ENCODE measurements at places on chromosomes 12 and 14. TPM values are rescaled to one million over a fixed set of nuclear protein-coding genes. Genes with fewer than 3 reads are reported as not detected.

RNASE12 gene
- total RNA-seq, result not detected

RALGAPA1 gene
- total RNA-seq, result 18.6 TPM

INHBE gene
- total RNA-seq, result 0.81 TPM

KRT84 gene
- not detected for total RNA-seq

SLC5A8 gene
- total RNA-seq, result not detected

LIN7A gene
- total RNA-seq, result not detected

SIRT4 gene
- total RNA-seq, result 3.7 TPM

OR6C76 gene
- total RNA-seq, result not detected

ITGA5 gene
- total RNA-seq, result 17.9 TPM

MGAT2 gene
- 20.7 TPM for total RNA-seq

SLC24A4 gene
- not detected for total RNA-seq

SYNE2 gene
- 22.1 TPM for total RNA-seq

DNA sequence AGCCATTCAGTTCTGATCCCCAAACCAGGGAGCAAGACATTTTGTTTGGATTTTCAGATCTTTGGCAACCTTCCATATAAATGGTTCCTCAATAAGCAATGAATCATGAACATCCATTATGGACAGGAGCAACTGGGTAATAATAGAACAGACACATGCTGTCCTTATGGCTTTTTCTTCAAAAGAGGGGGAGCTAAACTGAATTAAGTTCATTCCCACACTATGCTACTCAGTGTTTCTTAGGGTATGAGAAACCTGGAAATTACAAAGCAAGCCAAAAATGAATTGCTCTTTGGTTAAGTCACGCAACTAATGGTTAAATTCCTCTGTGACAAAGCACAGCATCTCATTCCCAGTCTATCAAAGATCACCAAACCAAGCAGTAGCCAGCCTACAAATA, 51.0 kb downstream of the PTGER2 start:
- no peaks in the 10 kb centered on the region for H3K36me3 ChIP-seq
- H3K27ac ChIP-seq, result no peak overlapping the region
- peaks cover 2% of the 10 kb centered on the region for H3K4me1 ChIP-seq
- no peaks in the 10 kb centered on the region for H3K27me3 ChIP-seq
- no peak for DNase-seq

- no peaks in the 10 kb centered on the region for H3K36me3 ChIP-seq
- H3K27me3 ChIP-seq, result no peaks in the 10 kb centered on the region
- no peak overlapping the region for H3K4me3 ChIP-seq
- no peaks in the 10 kb centered on the region for H3K4me1 ChIP-seq
Measured at GRCh38 chr12:119036878-119037825, 55.8 kb downstream of the SRRM4 start.

GRCh38 chr12:104910196-104910840, 47.8 kb downstream of the SLC41A2 start:
- no peaks in the 10 kb centered on the region for H3K27me3 ChIP-seq
- H3K4me1 ChIP-seq, result no peaks in the 10 kb centered on the region
- DNase-seq, result no peak
- no peaks in the 10 kb centered on the region for H3K36me3 ChIP-seq
- no peak overlapping the region for H3K4me3 ChIP-seq

DNA sequence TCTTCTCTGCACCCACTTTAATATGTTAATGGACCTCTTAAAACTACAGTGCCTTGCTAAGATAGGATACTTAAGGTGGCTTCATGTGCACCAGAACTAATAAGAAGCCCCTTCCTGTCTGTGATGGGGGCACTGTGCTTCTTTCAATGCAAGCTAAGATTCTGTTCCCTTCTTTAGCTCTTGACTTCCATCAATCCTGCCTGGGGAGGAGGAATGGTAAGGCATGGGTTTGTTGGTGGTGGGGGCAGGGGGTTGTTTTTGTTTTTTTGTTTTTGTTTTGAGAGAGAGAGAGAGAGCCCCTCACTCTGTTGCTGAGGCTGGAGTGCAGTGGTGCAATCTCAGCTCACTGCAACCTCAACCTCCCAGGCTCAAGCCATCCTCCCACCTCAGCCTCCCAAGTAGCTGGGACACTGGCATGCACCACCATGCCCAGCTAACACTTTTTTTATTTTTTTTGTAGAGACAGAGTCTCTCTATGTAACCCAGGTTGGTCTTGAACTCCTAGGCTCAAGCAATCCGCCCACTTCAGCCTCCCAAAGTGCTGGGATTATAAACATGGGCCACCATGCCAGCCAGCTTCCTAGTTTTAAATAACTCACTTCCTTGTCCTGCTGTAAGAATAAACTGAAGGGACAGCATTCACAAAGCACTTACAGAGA, 4.5 kb upstream of the KRT3 start:
- H3K27me3 ChIP-seq, result no peaks in the 10 kb centered on the region
- no peaks in the 10 kb centered on the region for H3K36me3 ChIP-seq
- no peak for DNase-seq
- H3K4me1 ChIP-seq, result no peaks in the 10 kb centered on the region
- no peak overlapping the region for H3K4me3 ChIP-seq
- H3K27ac ChIP-seq, result no peak overlapping the region

DNA sequence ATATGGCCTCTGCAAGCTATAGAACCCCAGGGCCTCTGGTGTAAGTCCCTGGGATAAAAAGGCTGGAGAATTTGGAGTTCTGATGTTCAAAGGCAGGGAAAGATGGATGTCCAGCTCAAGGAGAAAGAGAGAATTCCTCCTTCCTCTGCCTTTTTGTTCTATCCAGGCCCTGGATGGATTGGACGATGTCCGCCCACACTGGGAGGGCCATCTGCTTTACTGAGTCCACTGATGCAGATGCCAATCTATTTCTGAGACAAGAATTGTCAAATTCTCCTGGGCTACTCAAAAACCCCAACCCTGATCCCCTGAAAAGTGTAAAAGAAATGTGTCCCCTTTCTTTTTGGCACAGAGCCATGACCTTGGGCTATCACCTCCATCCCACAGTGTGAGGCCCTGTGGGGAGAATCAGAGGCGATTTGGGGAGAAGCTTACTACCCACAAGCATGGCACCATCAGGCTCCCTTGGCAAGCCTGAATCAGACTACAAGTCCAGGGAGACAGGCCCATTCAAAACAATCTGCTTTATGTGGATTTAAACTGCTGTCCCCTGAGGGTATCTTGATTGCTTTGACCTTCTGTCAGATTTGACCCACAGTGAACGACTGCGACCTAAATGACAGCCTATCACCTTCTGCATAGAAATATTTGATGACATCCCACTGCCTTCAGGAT, 334.0 kb downstream of the NUAK1 start:
- H3K36me3 ChIP-seq, result no peaks in the 10 kb centered on the region
- no peak overlapping the region for H3K27ac ChIP-seq
- H3K4me1 ChIP-seq, result no peaks in the 10 kb centered on the region
- DNase-seq, result no peak
- no peaks in the 10 kb centered on the region for H3K27me3 ChIP-seq
- no peak overlapping the region for H3K4me3 ChIP-seq

DNA sequence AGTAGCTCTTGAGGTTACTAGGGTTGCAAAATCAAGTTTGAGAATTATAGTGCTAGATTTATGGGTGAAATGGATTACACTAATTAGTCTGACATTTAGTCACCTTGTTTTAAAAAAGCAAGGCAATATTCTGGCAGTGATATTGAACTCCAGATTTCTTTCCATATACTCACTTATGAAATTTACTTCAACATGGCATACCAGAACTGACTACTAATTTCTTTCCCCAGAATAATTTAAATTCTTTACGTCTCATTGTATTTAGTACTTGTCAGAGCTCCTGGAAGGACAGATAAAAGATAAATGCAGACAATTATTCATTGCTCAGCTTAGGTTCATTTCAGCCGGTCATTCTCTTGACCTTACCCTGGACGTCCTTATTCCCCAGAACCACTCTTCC, 24.3 kb downstream of the EMP1 start:
- H3K4me3 ChIP-seq, result no peak overlapping the region
- no peak overlapping the region for H3K27ac ChIP-seq
- no peak for DNase-seq
- no peaks in the 10 kb centered on the region for H3K4me1 ChIP-seq
- H3K27me3 ChIP-seq, result peaks cover under 1% of the 10 kb centered on the region
- no peaks in the 10 kb centered on the region for H3K36me3 ChIP-seq

DNA sequence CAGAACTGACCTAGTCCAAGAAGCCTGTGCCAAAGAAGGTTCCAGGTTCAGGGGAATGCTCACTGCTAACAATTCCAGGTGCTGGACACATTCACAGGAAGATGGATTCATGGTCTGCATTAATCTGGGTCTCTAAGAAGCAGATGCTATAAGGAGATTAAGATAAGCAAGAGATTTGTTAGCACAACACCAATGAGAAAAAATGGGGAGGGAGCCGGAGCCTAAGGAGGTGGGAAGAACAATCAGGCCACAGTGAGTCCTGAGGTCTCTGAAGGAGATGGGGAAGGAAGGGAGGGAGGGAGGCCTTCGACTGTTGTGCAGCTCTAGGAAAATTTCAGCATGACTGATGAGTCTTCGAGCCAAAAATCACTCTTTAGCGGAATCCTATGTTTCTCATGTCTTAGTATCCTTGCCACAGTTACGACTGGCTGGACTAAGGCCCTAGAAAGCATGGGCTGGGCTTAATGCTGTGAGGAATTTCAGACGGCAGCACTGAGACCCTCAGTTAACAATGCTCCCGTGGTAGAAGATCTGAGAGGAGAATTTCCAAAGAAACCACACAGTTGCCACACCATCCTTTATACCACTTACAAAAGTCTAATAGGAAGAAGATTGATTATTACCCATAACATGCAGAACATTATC, 31.5 kb upstream of the PTGDR start:
- no peak overlapping the region for H3K27ac ChIP-seq
- no peak for DNase-seq
- no peaks in the 10 kb centered on the region for H3K36me3 ChIP-seq
- H3K27me3 ChIP-seq, result no peaks in the 10 kb centered on the region

DNA sequence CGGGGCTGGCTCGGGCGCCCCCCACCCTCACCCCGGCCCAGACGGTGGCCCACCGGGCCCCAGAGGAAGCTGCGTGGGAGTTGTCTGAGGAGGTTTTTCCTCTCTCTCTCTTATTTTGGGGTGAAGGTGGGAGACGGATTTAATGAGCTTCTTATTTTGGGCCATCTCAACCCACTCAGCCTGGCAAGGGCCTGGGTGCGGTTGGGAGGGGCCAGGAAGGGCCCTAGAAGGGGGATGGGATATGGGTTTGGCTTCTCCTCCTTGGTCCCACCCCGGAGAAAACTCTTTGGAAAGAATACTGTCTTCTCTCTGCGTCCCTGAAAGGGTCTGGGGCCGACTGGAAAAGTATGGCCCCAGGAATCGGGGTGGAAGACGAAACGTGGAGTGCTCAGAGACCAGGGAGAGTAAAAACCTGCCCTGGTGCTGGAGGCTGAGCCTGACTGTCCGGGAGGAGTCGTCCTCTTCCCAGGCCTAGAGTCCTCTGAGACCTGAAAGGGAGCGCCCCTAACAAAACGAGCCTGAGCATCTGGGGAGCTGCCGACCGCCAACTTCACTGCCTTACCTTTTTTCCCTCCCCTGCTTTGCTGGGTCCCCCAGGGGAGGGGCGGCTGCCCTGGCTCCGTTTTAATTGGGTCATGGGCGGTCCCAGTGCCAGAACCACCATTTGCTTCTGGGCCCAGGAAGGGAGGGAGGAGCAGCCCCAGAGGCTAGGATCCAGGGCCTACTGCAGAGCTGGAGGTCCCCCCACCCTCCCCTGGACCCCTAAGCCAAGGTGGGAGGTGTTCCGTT, 1.6 kb downstream of the MMP14 start:
- H3K4me3 ChIP-seq, result no peak overlapping the region
- H3K4me1 ChIP-seq, result peaks cover 14% of the 10 kb centered on the region
- H3K27me3 ChIP-seq, result peaks cover 4% of the 10 kb centered on the region
- H3K27ac ChIP-seq, result no peak overlapping the region
- H3K36me3 ChIP-seq, result peaks cover 15% of the 10 kb centered on the region

DNA sequence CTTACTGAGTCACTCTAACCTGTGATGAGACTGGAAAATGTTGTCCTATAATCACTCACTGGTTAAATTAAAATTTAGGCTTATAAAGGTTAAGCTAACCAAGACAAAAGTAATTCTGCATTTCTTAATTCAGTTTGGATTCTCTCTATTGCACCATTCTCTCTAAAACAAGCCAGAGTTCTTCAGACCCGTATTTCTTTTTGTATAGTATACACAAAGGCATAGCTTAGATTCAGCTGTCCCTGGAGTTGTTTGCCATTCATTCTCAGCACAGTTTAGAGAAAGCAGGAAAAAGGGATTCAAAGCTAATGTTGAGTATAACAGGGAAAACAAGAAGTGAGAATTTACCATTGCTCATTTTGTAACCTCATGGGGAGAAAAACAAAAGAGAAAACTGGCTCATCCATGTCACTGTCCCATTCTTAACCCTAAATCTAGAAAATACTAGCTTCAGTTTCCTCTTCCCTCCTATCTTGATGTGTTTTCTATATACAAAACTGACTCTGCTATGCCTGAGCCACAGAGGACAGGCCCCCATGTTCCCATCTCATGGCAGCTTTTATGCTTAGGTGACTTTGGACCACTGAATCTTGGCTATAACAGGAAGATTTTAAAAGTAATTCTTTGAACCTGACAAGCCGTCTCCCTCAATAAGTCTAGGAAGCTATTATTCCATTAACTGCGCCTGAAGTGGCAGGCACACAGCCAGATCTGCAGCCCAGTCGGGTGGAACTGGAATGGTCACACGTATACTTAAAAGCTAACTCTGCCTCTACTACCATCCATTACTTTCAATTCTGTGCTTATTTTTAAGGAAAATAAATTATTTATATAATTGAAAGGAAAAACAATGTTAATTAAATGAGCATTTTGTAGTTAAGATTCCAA, 7.0 kb downstream of the AREL1 start:
- H3K27ac ChIP-seq, result no peak overlapping the region
- H3K4me1 ChIP-seq, result peaks cover 30% of the 10 kb centered on the region
- no peak overlapping the region for H3K4me3 ChIP-seq
- DNase-seq, result no peak

- no peak overlapping the region for H3K27ac ChIP-seq
- DNase-seq, result no peak
- no peak overlapping the region for H3K4me3 ChIP-seq
- no peaks in the 10 kb centered on the region for H3K4me1 ChIP-seq
- H3K27me3 ChIP-seq, result no peaks in the 10 kb centered on the region
Measured at GRCh38 chr14:22388669-22389595, 200.1 kb downstream of the DAD1 start.

- peaks cover 13% of the 10 kb centered on the region for H3K4me1 ChIP-seq
- H3K27me3 ChIP-seq, result no peaks in the 10 kb centered on the region
- no peak for DNase-seq
- peaks cover 2% of the 10 kb centered on the region for H3K36me3 ChIP-seq
- H3K27ac ChIP-seq, result no peak overlapping the region
- no peak overlapping the region for H3K4me3 ChIP-seq
Measured at GRCh38 chr14:104805326-104805678, 4.4 kb downstream of the ZBTB42 start.

GRCh38 chr12:27652174-27652763, 44.0 kb upstream of the REP15 start:
- no peak overlapping the region for H3K4me3 ChIP-seq
- H3K27me3 ChIP-seq, result no peaks in the 10 kb centered on the region
- H3K4me1 ChIP-seq, result peaks cover 4% of the 10 kb centered on the region
- DNase-seq, result peak; percentile 44

- peak overlapping the region; percentile 85 for H3K27ac ChIP-seq
- H3K4me3 ChIP-seq, result no peak overlapping the region
- no peaks in the 10 kb centered on the region for H3K27me3 ChIP-seq
- H3K36me3 ChIP-seq, result no peaks in the 10 kb centered on the region
- H3K4me1 ChIP-seq, result peaks cover 16% of the 10 kb centered on the region
- no peak for DNase-seq
Measured at GRCh38 chr12:94099632-94100031, 48.7 kb upstream of the PLXNC1 start.

- no peak overlapping the region for H3K4me3 ChIP-seq
- DNase-seq, result no peak
- H3K27me3 ChIP-seq, result peaks cover 3% of the 10 kb centered on the region
- H3K27ac ChIP-seq, result no peak overlapping the region
- H3K36me3 ChIP-seq, result no peaks in the 10 kb centered on the region
Measured at GRCh38 chr12:109423392-109423791, 53.7 kb downstream of the KCTD10 start.

- H3K27me3 ChIP-seq, result no peaks in the 10 kb centered on the region
- no peak for DNase-seq
- H3K36me3 ChIP-seq, result no peaks in the 10 kb centered on the region
- H3K4me1 ChIP-seq, result peaks cover 2% of the 10 kb centered on the region
Measured at GRCh38 chr14:55419663-55420062, 8.0 kb upstream of the ATG14 start.
